T follicular helper cell (primary cell): ENCODE measurements at places on chromosomes 11 and 22.
A peak's percentile ranks its signal among the peaks of the same experiment; 100 is the strongest.

- DNase-seq, result no peak
Observed at GRCh38 chr11:73072935-73073481, 69.1 kb downstream of the FCHSD2 start.

GRCh38 chr11:114448749-114449482, 9.6 kb downstream of the REXO2 start:
- DNase-seq, result no peak

GRCh38 chr11:10291801-10292638, 2.0 kb downstream of the SBF2 start:
- no peak for DNase-seq

GRCh38 chr11:108069947-108070346, 51.4 kb upstream of the ACAT1 start:
- no peak for DNase-seq

- no peak for DNase-seq
Observed at GRCh38 chr11:119532551-119532950, 109.6 kb upstream of the THY1 start.

- no peak for DNase-seq
Observed at GRCh38 chr11:2564008-2564530, 119.3 kb downstream of the KCNQ1 start.

GRCh38 chr11:68145120-68145866, 24.1 kb upstream of the CHKA start:
- DNase-seq, result no peak

- no peak for DNase-seq
Observed at GRCh38 chr11:69158301-69159149, 2.8 kb downstream of the SMIM38 start.

DNA sequence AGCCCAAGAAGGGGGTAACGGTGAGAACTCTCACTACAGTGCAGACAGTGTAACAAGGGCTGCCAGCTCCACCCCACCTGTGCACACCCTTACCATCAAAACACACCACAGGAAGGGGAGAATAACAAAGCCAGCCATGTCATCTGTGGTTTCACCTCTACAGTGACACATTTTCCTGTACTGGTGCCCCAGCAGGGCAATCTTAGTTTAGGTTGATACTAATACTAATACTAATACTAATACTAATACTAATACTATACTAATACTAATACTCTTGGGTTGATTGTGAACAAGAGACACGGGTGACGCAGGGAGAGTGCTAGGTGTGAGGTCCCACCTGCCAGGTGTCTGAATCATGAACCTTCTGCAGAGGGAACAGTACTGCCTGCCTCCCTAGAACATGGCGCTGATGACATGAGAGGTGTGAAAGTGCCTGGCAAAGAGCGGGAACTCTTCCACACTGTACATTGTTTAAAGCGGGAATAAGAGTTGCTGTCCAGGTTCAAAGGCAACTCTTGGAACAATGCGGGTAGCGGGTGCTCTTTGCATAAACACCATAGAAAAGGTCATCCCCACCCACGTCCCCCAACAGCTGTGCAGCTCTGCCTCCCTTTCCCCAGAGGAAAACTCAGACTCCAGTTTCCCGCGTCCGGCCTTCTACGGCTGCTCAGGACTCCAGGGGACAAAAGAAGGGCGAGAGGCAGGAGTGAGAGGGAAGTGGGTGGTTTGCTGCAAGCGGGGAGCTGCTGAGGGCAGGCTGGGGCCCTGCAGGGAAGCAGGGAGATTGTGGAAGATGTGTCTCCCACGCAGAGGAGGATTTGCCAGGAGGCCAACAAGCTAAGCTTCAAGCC, 25.0 kb upstream of the TMPRSS4 start:
- DNase-seq, result peak; percentile 70

GRCh38 chr11:8721609-8722500, 39.3 kb downstream of the RPL27A start:
- DNase-seq, result no peak

DNA sequence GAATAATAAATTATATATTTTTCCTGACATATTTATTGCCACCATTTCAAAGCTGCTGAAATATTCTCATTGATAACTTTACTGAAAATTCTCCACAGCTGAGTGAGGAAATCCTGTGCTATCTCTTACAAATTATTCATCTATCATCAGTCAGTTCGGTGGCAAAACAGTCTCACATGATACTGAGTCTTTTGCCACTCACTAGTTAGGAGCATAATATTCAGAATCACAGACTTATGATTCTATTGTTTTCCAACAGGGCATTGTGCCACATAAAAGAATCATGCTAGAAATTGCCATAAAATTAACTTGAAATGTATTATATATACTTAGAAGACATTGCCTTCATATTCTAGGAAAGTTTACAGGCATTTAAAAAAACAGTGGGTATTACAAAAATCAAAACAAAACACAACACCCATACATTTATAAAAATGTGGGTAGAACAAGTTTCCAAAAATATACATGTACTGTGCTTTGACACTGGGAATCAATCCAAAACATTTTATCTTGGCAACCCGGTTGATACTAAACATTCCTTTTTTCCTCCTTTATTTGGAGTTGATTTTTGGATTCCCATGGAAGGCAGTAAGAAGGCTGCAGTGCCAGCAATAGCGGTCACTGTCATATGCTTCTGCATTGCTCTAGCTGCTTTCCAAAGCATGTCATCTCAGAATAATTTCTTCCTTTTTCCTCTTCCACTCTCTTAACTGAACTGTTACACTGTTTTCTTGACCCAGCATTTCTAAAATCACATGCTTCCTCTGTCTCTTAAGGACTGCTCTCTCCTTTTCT, 42.5 kb downstream of the ATG16L2 start:
- DNase-seq, result no peak

- DNase-seq, result no peak
Observed at GRCh38 chr22:28734393-28734792, 7.2 kb downstream of the CHEK2 start.

DNA sequence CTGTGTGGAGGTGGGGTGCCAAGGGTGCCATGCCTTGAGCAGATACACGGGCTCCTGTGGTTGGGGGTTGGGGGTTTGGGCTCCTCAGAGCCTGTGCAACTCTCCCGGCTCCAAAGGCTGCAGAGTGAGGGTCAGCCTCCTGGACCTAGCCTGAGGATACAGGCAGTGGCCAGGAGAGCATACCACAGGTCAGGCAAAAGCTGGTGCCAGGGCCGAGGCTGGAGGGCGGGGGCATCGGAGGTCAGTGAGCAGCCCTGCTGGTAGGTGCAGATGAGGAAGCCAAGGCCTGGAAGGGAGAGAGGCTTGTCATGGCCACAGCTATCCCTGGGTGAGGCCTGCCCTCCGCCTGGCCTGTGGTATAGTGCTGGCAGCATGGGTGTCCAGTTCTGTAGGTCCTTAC, 25.6 kb upstream of the DGCR8 start:
- DNase-seq, result no peak
